ENCODE measurements at places on chromosomes 3 and 15. TPM values are rescaled to one million over a fixed set of nuclear protein-coding genes. Genes with fewer than 3 reads are reported as not detected.

DNA sequence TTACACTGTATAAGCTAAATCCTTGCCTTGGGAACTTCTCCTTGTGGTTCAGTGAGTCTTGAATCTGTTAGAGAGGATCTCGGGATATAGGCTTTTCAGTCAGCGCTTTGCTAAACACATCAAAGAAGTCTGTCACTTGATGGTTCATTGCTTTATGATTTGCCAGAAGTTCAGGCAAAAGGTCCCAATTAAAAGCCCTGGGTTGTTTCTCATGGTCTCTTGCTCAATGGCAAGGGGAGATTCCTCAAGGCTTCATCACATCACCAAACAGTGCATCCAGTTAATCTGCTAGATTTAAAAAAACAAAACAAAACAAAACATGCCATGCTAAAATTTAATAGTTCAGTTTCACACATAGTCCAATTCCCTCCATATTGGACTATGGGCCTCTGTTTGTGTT, 114.8 kb downstream of the FILIP1L start:
- no peak for DNase-seq

COL6A5 gene
- total RNA-seq, result under 0.01 TPM

DNA sequence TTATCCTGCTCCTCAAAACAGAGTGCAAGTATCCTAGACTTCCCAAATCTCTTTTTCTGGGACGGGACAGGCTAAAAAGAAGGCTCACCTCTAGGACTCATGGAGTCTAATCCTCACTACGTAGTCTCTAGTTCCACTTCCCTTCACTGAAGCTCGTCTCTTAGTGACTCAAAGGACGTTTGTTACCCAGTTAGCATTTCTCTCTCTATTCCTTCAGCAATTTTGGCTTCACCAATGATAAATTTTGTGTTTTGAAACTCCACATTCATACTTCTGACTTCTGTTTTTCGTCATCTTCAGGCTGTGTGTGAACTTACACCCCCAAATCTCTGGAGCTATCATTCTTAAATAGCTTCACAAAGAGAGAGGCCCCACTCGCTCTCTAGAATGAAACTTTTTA, 627.1 kb downstream of the NAALADL2 start:
- DNase-seq, result no peak

SST gene
- not detected for total RNA-seq

STT3B gene
- 85.9 TPM for total RNA-seq

DNA sequence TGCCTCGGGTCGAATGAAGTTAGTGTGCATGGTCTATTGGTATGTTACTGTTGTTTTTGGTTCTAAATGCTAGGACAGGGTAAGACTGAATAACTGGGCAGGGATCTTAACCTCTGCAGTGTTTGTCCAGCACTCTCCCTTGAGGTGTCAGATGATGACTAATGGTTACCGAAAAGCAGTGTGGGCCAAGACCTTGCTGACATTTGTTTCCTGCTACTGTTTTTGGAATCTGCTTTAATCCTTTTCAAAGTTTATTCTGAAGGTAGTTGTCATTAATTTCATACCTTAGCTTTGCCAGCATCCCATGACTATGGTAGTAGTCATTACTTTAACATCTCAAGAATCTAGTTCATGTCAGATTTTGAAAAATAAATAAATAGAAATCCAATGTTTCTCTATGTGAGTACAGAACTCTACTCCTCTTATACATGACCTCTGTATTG, 117.0 kb downstream of the P3H2 start:
- peak; percentile 41 for DNase-seq

DNA sequence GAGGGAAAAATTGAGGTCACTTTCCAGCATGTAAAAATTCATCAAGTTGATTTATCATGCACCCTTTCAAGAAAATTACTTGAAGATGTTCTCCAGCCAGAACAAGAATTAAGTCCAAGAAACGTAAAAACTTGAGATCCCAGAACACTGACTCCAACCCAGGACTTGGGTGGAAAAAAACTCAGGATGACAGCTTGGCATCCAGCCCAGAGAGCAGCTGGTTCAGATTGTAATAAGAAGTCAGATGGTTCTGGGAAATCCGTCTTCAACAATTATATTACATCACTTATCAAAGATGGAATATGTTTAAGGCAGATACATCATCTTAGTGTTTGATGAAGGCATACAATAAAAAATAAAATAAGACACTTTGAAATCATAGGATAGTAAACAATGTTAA, 23.0 kb upstream of the DNAJC13 start:
- DNase-seq, result no peak

- no peak for DNase-seq
These were observed 27.4 kb downstream of the SMAD6 start for GRCh38 chr15:66729331-66729951.

All from Daoy (cell line).